Stimulated activated CD4-positive, alpha-beta T cell treated with anti-CD3 and anti-CD28 coated beads, Interleukin-15, amount 100 ng/mL, for 24 hours (primary cell): ENCODE measurements at places on chromosomes 4 and X.

DNA sequence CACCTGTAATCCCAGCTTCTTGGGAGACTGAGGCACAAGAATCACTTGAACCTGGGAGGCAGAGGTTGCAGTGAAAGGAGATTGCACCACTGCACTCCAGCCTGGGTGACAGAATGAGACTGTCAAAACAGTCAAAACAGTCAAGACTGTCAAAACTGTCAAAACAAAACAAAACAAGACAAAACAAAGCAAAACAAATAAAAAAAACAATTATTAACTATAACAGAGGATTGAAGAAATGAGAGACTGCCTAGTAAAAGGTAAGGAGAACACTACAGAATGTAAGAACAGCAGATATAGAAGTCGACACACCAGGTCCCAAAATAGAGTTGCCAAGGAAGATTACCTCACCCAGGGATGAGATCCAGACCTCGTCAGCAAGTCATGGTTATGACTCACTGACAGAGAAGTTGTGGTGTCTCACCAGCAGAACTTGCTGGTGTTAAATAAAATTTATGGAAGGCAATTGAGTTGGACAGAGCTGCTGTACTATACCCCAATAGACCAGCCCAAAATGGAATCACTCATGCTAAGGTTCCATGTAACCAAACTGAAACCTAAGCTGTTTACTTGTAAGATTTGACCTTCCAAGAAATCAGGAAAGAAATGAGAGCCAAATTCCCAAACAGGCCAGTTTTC, 32.1 kb upstream of the GK start:
- no peak for DNase-seq

GRCh38 chrX:57367649-57368048, 81.1 kb downstream of the FAAH2 start:
- no peak for DNase-seq

DNA sequence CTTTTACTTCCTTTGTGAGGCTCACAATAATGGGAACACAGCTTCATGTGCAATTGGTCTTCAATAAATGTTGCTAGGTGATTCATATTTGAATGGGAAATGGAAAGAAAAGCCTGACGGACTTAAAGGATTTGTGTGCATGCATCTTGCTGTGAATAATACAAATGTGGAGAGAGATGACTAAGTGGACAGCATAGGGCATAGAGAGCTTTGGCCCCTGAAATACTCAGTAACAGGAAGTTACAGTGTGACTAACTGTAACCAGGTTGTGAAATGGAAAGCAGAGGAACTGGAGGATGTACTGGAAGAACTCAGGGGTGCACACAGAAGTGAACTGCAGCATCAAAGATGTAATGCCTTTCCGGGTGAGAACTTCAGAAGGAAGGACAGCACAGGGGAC, 206.7 kb downstream of the MGST2 start:
- no peak for DNase-seq

DNA sequence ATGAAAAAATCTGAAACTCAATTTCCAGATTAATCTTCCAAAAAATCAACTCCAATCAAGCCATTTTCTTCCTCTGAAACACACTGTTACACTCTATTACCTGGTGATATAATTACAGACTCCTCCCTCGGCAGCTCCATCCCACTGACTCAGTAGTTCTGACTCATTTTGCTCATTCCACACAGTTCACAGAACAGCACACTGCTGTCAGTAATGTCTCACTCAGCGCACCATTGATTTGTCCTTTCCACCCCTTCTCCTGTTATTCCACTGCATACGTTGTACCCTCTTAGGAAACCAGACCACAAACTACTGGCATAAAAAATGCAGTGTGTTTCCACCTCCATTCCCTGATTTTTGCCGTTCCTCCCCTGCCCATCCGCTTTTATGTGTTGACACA, 212.7 kb downstream of the SLIT2 start:
- DNase-seq = no peak

- no peak for DNase-seq
Observed at GRCh38 chr4:133719098-133719497, 482.5 kb downstream of the PABPC4L start.

DNA sequence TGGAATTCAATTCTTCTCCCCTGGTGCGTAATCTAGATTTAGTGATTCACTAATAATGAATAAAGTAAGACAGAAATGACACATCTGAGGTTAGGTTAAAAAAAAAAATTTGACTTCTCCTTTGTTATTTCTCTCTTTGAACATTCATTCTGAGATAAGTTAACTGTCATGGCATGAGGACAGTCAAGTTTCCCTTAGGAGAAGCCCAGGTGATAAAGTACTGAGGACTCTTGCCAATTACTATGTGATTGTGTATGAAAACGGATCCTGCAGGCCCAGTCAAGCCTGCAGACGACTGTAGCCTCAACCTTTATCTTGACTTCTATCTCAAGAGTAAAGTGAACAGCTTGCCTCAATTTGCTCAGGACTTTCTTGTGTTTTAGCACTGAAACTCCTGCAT, 293.2 kb downstream of the PRR32 start:
- no peak for DNase-seq
